ENCODE measurements at places on chromosomes 11 and 22.

GRCh38 chr11:117546431-117547194 is 219.0 kb downstream of the CEP164 start:
- DNase-seq: no peak

- DNase-seq: no peak
Observed at GRCh38 chr11:72670041-72670440, 4.2 kb downstream of the PDE2A start.

DNA sequence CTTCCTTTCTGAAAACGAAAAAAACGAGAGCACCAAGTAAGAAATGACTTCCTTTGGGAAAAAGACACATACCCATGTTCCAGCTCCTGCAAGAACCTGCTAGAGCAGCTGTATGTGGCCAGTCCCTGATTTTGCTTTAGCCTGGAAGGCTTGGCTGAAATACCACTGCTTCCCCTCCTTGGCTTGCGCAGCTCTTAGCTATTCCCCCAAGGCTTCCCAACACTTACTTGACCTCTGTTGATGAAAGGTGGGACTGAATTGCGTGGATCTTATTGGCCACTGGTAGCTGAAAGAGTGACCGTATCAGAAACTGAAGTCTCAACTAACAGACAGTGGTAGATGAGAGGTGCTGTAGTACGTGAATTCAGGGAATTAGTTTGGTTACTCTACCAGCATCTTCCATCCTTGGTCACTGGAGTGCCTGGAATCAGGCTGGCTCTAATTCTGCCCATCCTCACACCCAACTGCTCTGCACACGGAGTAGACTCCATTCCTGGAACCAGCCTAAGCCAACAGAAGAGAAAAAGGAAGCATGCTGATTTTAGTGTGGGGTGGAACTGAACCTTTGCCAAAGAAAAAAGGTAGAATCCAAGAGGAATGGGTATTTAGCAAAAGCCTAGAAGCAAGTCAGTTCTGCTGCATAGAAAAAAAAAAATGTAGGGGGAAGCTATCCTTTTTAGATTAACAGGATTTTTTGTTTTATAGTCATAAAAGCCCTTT is 73.8 kb upstream of the CRTAM start:
- DNase-seq: no peak

GRCh38 chr11:46565232-46565840 is 28.5 kb downstream of the AMBRA1 start:
- DNase-seq: no peak

- no peak for DNase-seq
Observed at GRCh38 chr11:77036398-77036797, 2.2 kb downstream of the B3GNT6 start.

GRCh38 chr11:3857628-3858027 is 2.2 kb downstream of the STIM1 start:
- DNase-seq: no peak

- peak; percentile 6 for DNase-seq
Observed at GRCh38 chr11:34986883-34987520, 70.6 kb downstream of the PDHX start.
